Stimulated activated CD8-positive, alpha-beta memory T cell treated with anti-CD3 and anti-CD28 coated beads, Interleukin-15, amount 100 ng/mL, for 48 hours (primary cell): ENCODE measurements at places on chromosomes 1 and 21.

DNA sequence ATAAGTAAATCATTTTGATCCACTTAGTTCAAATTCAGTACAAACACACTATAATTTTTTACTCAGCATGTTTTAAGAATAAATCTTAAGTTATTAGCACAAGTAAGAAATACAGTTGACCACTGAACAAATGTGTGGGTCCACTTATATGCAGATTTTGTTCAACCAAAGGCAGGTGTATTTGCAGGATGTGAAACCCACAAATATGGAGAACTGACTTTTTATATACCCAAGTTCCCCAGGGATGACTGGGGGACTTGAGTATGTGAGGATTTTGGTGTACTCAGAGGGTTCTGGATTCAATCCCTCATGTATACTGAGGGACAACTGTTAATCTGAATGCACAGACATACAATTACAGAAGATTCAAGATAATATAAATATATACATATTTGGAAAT is 25.7 kb upstream of the ERICH3 start:
- DNase-seq: no peak

GRCh38 chr21:42195378-42196031 is 23.4 kb upstream of the ABCG1 start:
- DNase-seq: no peak

GRCh38 chr1:179017383-179018326 is 8.0 kb upstream of the FAM20B start:
- DNase-seq: no peak

DNA sequence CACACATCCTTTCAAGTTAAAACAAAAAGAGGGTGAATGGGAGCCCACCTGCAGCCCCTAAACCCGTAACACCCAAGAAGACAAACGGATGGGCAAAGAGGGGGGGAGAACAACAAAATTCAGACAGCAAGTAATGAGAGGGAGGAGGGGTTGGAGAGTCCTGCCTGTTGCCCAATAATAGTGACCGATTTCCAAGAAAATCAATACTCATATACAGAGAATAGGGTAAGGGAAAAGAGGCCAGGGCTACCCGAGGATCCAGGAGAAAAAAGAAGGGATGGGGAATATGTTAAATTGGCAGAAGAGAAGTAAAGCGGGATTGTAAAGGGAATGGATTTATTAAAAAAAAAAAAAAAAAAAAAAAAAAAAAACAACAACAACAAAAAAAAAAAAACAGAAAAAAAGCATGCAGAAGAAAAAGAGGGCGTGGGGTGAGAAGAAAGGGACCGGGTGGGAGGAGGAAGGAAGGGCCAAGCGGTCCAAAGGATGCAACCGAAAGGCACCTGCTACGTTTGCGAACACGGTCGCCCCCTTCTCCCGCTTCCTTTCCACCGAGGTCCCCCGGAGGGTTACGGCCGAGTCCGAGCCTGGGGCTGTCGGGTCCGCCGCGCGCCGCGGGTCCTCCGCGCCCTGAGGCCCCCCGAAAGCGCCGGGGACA is 930 bp downstream of the SLC30A10 start:
- DNase-seq: no peak

DNA sequence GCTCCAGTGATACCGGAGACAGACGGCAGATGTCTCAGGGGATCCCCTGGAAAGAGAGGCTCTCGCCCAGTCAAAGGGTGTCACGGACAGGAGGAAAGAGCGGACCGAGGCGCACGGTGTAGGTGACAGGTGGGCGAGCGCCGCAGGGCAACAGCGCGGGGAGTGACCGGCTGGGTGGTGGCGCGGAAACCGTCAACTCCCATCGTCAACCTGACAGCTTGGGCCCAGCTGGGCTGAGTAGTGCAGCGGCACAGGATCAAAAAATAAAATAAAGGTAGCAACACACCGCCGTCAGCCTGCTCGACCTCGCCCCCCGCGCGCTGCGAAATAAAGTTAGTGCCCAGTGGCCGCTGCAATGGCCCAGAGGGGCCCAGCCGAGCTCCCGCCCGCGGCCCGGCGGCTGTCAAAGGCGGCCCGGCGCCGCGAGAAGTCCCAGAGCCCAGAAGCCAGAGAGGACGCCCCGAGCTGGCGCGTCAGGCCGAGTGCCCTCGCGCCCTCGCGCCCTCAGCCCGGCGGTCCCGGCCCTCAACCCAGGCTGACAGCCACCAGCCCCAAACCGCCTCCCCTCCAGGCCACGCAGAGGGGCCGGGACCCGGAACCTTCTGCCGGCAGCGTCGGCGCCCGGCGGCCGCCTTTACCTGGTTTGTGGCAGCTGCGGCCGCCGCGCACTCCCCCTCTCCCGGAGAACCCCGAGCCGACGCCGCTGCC is at the start of gene LYST:
TSS of gene LYST (minus strand) at position 702 of the 708 bp plus-strand sequence. CDS start 36,489 bp downstream, outside the sequence.
- DNase-seq: peak; percentile 43

- no peak for DNase-seq
Observed at GRCh38 chr1:175865041-175865766, 121.8 kb upstream of the TNR start.

DNA sequence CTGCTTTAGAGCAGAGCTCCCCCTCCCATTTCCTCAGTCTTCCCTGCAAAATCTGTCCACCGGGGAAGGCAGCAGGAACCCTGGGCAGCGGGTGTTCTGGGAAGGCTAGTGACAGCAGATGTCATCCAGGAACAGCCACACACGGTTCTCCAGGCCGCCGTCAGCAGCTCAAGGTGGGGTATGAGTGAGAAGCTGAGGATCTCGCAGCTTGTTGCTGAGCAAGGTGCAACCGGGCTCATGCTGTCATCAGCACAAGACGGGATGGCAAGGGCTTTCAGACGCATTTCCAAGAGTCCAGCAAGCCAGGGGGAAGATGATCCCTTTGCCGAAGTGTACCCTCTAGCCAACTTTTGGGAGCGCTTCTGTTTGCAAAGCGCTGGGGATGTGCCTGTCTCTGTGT is 23.0 kb upstream of the SPSB1 start:
- DNase-seq: no peak

DNA sequence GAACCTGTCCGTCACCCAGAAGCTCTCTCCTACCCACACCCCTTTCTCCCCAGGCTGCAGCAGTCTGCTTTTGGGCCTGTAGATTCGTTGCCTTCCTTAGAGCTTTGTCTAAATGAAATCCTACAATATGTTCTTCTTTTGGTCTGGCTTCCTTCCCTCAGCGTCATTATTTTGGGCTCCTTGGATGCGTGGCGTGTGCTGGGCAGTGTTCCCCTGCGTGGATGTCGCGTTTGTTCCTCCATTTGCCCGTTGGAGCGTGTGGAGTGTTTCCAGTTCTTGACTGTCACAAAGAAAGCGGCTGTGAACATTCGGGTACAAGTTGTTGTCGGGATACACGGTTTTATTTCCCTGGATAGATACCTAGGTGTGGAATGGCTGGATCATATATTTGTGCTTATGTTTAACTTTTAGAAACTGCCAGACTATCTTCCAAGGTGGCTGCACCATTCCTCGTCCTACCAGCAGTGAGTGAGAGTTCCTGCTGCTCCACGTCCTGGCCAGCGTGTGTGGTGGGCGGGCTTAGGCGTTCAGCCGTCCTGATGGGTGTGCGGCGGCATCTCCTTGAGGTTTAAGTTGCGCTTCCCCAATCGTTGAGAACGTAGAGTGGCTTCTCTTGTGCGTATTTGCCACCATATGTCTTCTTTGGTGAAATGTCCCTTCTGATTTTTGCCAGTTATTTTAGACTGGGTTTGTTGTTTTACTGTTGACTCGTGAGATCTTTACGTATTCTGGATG is 31.7 kb downstream of the SKI start:
- DNase-seq: no peak

GRCh38 chr1:199685369-199685768 is 342.1 kb upstream of the NR5A2 start:
- DNase-seq: no peak

DNA sequence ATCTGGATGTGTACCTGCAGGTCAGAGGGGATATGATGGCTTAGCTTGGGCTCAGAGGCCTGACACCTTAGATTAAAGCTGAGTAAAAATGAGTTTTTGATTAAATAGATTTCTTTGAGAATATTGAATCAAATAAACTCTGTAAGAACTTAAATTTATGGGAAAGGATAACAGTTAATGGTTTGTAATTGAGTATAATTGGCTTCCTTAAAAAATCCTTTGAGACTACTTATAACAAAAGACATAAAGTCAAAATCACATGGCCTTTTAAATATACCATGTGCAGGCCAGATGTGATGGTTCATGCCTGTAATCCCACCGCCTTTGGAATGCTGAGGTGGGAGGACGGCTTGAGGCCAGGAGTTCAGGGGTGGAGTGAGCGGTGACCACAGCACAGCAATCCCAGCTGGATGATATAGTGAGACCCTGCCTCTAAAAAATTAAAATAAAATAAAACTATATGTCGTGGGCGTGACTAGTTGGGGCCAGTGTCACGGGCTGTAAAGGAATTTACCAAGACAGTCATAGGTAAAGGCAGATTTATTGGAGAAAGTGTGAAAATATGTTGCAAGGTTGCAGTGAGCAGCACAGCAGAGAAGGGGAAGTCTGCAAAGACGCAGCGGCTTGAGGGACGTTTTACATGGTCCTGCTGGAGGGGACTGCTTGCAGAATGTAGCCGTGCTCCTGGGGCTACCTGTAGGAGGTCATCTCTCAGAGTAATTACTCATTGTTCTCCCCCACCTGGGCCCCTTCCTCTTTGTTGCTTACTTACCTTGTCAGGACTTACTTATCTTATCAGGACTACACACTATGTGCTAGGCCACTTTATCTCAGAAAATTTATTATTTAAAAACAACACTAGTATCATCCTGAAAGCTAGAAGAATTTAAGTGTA is 122.3 kb downstream of the ZMYM4 start:
- DNase-seq: no peak

DNA sequence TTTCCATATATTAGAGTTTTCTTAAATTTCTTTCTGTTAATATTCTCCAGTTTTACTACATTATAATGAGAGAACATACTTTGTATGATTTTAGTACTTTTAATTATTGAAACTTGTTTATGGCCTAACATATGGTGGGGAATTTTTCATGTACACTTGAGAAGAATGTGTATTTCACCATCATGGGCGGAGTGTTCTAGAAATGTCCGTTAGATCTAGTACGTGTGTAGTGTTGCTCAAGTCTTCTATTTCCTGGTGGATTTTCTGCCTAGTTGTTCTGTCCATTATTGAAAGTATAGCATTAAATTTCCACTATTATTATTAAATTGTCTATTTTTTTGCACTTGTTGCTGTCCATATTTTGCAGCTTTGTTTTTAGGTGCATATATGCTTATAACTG is 64.0 kb upstream of the RGS21 start:
- DNase-seq: no peak

GRCh38 chr1:240613356-240614142 is 1.6 kb upstream of the GREM2 start:
- DNase-seq: no peak

DNA sequence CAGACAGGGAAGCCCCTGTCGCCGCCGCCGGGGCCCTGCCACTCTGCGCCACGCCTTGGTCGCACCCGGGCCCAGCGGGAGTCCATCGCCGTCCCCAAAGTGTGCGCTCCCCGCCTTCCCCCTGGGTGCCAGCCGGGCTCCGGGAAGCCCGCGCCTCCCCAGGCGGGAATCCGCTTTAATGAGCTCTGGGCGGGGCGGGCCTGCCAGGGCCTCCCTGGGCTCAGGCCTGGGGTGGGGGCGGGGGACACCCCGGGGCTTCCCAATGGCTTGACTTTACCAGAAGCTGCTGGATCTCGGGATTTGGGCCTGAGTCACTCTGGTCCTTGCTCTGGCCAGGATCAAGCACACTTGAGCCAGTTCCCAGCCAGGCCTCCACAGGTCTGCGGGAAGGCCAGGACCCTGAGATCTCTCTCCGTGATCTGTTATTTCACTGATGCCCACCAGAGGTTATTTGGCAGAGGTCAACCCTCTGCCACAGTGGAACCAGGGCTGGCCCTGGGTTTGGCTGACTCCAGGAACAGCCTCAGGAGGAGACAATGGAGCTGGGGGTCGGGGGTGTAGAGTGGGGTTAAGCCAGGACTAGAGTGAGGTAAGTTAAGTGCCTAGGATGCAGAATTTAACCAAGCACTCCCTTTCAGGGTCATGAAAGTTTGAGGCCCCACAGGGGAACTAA is 178.4 kb upstream of the EDN2 start:
- DNase-seq: no peak

- no peak for DNase-seq
Observed at GRCh38 chr1:18953731-18954231, 2.7 kb downstream of the IFFO2 start.

DNA sequence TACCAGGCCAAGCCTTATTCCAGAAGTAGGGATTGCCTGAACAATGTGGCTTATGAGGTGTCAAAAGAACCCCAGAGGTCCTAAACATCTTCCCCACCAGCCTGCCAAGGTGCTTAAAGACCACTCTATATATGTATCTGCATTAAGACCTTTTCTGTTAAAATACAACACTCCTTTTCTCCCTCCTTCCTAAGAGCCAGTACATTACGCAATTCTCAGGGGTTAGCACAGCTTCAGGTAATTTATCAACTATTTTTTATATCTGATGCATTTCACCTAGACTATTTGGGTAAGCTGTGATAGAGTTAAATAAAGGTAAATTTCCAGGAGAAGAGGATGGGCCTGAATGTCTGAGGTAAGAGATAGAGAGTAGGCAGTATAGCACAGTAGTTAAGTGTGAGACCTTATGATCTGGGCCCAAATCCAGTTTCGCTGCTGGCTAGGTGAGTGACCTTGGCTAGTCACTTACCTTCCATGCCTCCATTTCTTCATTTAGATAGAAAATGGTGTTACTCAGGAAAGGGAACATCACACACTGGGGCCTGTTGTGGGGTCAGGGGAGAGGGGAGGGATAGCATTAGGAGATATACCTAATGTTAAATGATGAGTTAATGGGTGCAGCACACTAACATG is 5.1 kb upstream of the CCN1 start:
- DNase-seq: no peak

- DNase-seq: no peak
Observed at GRCh38 chr1:59666106-59666505, 148.6 kb upstream of the HOOK1 start.

DNA sequence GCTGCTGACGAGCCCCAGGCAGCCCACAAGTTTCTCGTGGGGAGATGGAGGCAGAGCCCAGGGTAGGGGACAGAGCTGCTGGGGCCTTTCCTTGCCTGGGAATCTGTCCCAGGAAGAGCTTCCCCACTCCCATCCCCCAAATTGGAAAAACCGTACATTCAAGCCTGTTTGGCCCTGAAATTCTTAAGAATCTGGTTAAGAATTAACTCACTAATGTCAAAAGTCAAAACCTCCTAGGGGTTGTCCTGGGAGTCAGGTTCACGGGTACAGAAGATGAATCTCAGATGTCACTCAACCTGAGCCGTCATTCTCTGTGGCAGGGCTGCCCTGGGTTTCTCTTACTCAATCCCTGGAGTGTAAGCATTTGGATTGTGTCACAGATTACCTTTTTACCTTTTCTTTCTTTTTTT is 8.4 kb downstream of the C1orf115 start:
- no peak for DNase-seq

- DNase-seq: no peak
Observed at GRCh38 chr1:117034791-117035290, 25.3 kb upstream of the TTF2 start.

- DNase-seq: no peak
Observed at GRCh38 chr1:164689672-164690511, 130.9 kb downstream of the PBX1 start.
